ENCODE measurements at places on chromosomes 3 and 15.

DNA sequence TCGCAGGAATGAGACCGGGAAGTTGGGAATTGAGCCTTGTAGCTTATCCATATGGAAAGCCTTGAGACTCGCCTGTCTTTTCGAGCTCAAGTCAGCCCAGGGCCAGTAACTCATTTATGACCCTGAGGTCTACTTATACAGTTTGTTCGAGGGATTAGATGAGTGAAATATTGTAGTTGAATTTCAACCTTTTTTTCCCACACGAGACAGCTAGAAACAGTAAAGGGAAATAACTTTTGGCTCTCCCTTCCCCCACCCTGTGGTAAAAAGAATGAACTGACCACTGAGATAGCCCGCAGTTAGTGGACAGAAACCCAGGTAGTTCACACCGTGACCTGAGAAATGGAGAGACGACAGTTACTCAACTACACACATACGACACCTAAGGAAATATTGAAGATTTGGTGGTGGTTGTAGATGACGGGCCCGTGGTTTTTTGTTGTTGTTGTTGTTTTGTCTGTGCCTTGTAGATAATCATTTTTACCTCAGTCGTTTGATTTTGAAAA lies 841 bp downstream of the EIF3J start:
- DNase-seq = no peak

- no peak for DNase-seq
Measured at GRCh38 chr3:52002748-52003147, 7.1 kb upstream of the RPL29 start.

DNA sequence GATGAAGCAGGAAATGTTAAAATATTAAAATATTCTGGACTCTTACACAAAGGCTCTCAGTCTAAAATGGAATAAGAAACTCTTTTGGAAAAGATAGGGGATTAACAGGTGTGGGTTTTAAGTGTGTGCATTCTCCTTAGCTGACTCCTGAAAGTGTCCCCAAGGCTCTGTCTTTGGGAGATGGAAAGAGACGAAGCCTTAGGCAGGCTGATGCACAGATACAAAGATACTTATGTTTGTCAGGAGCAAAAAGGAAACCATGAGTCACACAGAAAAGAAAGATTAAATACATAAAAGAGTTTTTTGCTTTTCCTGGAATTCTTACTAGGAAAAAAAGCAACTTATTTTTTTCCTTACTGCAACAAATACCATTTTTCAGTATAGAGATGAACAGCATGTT lies 23.8 kb upstream of the ABI3BP start:
- DNase-seq = no peak

DNA sequence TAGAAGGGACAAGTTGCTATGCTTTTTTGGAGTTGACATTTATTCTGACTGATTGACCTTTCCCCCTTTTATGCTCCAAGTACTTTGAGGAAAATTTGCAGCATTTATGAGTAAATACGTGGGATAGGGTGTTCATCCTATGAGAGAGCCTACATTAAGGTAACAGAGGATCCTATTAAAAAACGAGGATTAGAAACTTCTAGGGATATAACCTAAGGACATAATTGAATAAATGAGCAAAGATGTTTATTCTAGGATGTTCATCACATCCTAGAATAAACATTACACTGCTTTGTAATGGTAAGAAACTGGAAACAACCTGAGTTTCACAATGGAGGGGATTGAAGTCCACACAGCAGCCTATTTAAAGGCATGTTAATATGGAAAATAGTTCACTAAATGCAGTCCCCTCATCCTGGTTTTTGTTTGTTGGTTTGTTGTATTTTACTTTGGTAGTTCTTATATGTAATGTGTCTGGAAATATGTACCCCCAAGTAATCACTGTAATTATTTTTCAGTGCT lies 23.9 kb upstream of the CLEC3B start:
- no peak for DNase-seq

DNA sequence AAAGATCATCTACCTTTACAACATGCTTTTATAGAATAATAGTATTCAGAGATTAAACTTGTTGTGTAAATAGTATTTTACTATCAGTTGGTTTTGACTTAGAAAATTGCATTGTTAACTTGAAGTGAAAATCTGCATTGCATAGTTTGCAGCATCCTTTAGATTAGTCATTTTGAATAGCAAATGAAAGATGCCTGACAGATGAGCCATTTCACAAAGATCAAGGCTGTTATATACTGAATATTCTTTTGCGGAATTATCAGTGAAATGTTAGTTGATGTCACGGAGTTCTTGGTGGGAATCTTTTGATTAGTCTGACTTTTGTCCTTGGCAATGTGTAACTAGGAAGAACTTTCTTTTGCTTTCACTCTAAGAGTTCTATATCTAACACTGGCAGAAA lies 24.5 kb downstream of the RSRC1 start:
- no peak for DNase-seq

- peak; percentile 21 for DNase-seq
Measured at GRCh38 chr3:129315223-129315997, 36.7 kb downstream of the HMCES start.
